ENCODE measurements at places on chromosomes 1 and 21.

DNA sequence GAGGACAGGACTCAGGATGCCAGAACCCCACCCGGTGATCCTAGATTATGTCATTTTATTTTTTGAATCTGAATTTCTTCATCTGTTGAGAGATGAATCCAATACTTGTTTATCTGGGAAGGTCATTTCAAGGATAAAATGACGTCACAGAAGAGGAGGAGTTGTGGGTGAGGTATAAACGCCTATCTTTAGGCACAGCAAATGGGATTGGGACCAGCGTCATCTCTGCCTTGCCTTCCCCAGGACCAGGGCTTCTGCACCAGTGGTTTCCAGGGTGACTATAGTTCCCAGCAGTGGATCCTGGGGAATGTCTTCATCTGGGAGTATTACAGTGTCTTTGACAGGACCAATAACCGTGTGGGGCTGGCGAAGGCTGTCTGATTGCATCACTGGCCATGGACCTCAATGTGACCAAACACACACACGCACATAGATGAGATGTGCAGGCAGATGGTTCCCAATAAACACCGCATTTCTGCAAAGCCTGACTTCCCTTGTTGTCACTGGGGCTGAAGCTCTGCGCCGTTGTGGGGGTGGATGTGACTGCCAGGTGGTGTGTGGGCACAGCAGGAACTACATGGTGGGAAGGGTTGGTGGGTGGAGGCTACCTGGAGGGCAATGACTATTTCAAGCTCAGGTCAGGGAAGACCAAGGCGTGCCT, 28.1 kb downstream of the KCNA10 start:
- no peak for DNase-seq

DNA sequence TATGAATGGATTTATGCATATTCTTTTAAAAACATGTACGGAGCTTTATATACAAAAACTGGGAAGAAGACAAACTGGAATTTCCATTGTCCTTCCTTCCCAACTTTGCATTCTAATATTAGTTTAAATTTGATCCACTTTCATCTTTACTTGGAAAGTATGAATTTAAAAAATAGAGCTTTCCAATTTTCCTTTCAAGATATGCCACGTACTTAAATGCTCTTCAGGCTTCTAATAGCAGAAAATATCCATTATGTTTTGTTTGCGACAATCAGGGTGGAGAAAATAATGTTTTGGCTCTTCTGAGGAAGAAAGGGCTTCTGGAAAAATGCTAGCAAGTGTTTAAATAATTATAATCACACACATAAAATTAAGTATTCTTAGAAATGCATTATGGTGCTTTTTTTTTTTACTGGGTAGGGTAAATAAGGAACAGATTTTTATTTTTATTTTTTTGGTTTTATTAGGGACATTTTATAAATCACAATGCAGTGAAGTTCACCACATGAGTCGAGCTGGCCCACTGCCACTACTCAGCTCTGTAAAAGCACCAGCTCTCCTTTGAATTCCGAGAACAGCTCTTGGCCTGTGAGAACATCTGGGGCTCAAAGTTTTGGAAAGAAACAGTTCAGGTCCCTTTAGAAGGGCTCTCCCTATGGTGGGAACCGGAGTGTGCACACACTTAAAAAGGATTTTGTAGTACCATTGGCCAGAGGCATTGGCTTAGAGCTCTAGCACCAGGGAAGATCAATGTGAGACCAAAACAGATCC, 287.4 kb upstream of the LYPLAL1 start:
- DNase-seq: no peak

- DNase-seq: no peak
Measured at GRCh38 chr1:208048904-208049303, 138.0 kb upstream of the CD34 start.

DNA sequence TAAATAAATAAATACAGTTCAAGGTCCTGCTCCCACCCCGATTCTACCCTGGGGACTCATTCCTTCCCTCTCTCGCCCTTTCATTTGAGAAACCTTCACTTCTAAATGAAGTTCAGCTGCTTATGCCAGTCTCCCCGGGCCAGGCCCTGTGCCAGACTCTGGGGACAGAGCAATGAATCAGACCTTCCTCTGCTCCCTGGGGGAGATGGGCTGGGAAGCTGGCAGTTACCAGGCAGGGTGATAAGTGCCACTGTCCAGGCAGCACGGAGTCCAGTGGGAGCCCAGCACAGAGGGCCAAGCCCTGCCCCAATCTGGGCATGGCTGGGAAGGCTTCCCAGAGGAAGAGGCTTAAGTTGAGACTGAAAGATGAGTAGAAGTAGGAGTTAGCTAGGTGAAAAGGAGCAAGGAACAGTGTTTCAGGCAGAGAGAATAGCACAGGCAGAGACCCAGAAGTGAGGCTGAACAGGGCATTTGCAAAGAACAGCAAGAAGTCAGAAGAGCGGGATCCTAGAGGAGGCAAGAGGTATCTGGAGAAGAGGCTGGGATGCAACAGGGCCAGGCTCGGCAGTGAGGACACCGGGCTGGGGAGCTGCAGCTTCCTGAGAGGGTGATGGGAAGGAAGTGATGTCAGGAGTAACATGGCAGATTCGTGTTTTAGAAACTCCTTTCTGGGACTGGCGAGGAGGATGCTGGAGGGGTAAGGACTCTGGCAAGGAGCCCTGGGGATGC, 13.5 kb downstream of the KCNQ4 start:
- no peak for DNase-seq

GRCh38 chr1:187383366-187383765, 554.6 kb downstream of the PLA2G4A start:
- DNase-seq: no peak

- no peak for DNase-seq
Measured at GRCh38 chr1:231808990-231809389, 182.4 kb downstream of the DISC1 start.

GRCh38 chr1:116820369-116820768, 66.1 kb downstream of the CD2 start:
- DNase-seq: no peak

DNA sequence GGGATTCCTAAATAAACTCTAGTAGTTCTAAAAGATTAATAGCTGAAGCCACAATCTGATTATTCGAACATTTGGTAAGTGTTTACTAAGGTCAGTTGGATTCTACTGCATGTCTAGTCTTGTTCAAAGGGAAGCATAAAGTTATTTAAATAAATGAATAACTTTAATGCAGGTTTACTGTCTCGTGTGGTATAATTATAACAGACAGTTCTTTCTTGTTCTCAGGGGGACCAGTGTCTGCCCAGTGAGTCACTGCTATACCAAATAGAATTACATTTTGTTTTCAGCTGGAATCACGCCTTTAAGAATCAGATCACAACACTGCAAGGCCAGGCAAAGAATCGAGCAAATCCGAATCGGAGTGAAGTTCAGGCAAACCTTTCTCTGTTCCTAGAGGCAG, 45.1 kb downstream of the SMG7 start:
- no peak for DNase-seq

GRCh38 chr1:78006521-78006920, 1.8 kb downstream of the DNAJB4 start:
- DNase-seq: no peak

- DNase-seq: no peak
Measured at GRCh38 chr21:35748678-35749314, 311.5 kb downstream of the SETD4 start.

GRCh38 chr1:46268578-46268977, 21.0 kb downstream of the RAD54L start:
- DNase-seq: no peak

- no peak for DNase-seq
Measured at GRCh38 chr1:2845869-2846268, 44.4 kb upstream of the TTC34 start.

- no peak for DNase-seq
Measured at GRCh38 chr21:15164678-15165303, 100.0 kb upstream of the NRIP1 start.

- DNase-seq: no peak
Measured at GRCh38 chr21:26832546-26832945, 12.7 kb downstream of the ADAMTS1 start.

DNA sequence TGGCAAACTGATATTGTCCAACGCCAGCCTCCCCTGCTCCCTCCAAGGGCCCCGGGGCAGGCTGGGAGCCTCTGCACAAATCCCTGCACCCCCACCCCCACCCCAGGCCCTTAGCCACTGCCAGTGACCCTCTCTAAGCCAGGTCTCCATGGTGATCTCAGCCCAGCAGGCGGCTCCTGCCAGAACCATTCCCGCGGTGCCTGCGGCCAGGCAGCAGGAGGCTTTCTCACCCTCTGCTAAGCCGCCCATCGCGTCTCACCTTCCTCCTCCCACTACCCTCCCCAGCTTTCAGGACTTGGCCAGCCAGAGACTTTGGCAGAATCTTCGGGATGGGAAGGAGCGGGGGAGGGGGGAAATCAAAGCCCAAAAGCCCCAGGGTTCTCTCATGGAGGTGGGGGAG, 46.8 kb upstream of the WASF2 start:
- DNase-seq: no peak

GRCh38 chr1:164625004-164625617, 66.1 kb downstream of the PBX1 start:
- DNase-seq: no peak

- no peak for DNase-seq
Measured at GRCh38 chr1:109482791-109483671, 674 bp upstream of the ATXN7L2 start.

DNA sequence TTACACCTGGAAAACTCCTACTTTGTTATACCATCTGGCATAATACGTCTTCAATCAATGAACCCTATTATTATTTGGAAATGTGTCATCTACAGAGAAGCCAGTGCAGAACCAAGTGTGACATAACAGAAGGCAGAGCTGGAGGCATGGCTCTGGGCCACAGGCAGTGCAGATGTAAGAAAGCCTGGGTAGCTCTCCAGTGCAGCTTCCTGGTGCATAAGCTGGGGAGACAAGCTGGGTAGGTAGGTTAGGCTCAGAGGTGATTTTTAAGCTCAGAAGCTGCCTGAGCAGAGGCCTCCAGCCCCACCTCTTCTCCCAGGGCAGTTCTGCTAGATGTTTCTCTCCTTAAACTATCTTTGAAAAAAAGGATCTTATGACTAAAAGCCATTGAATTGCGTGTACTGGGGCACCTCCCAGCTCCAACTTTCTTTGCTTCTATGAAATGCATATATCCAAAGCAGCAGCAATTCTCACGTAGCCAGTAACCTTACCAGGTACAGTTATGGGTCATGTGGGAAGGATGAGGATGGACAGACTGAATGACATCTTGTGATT, 30.7 kb downstream of the AKNAD1 start:
- DNase-seq: no peak

All from stimulated activated CD8-positive, alpha-beta memory T cell treated with anti-CD3 and anti-CD28 coated beads, Interleukin-4, amount 100 ng/mL, for 48 hours (primary cell).